ENCODE measurements at places on chromosomes 1 and 21.

GRCh38 chr1:113303267-113303666 is 87.0 kb upstream of the MAGI3 start:
- no peak for DNase-seq

DNA sequence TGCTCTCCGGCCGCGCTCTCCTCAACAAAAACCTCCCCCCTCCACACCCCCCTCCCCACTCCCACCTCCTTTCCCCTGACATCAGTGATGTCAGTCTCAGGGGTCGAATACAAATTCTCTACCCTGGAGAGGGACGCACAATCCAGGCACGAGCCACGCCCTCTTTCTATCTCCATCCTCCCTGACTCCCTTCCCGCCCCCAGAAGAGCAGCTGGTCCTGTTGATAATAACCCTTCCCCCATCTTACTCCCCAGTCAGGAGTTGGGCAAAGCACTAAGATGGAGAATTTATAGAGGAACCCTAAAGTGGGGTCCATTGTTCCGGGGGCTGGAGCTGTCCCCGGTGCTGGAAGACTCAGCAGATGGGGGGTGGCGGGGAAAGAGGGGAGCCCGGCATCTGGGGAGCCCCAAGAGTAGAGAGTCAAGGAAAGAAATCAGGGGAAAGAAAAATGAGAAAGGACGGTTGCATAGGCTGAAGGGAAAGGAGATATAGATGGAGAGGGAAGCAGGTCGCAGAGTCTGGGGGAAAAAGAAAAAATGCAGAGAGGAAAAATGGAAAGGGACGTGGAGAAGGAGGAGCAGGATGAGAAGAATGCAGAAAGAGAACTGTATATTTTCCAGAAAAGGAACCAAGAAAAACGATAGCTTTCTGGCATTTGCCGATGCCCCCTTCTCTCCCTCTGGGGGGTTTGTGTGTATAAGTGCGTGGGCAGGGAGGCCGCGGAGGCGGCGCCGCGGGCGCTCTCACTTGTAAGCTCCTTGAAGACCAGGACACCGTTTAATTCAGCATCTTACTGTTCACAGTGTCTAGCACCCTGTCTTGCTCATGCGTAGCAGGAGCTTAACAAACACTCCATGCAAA is at the start of gene CELF3:
CELF3 (minus strand) TSS at position 33 of the 861 bp plus-strand sequence. CDS start 783 bp downstream, outside the sequence.
- no peak for DNase-seq

GRCh38 chr1:154877370-154877974 is 7.4 kb upstream of the KCNN3 start:
- no peak for DNase-seq

DNA sequence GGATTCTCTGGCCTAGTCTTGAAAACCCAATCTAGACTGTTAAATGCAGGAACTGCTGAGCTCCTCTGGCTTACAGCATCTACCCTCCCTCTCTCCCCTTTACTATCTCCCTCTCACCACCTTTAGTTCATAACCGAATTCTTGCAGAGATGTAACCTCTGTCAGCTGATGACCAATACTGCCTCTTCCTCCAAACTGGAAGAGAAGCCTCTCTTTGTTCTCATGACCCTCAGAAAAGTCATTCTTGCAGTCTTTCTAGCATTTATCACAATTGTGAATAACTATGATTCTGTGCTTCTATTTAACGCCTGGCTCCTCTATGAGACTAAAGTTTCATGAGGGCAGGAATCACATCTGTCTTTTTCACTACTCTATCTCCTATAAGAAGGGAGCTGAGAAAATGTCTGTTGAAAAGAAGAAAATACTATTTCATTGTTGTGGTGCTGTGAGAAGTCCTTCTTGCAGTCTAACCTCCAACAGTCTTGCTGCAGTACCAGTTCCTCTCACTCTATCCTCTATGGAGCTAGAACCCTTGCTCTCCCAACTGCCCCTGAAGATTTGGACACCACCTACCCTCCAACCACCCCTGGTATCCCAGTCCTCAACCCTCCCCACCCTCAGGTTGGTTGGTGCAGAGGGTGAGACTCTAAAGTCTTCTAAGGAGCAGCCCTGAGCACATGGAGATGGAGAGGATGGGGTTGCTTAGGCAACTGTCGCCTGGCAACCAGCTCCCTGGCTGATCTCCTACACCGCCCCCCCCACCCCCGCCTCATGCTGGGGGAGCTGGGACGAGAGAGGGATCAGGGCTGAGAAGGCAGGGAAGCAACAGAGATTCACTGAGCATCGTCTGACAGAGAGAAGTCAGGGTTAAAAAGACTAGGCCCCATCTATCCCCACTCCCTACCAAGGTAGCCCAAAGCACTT is 13.9 kb downstream of the MEF2D start:
- no peak for DNase-seq

GRCh38 chr1:232334246-232334645 is 295.7 kb downstream of the SIPA1L2 start:
- DNase-seq: no peak

GRCh38 chr1:10378081-10378841 is 20.6 kb upstream of the PGD start:
- DNase-seq: peak; percentile 68

DNA sequence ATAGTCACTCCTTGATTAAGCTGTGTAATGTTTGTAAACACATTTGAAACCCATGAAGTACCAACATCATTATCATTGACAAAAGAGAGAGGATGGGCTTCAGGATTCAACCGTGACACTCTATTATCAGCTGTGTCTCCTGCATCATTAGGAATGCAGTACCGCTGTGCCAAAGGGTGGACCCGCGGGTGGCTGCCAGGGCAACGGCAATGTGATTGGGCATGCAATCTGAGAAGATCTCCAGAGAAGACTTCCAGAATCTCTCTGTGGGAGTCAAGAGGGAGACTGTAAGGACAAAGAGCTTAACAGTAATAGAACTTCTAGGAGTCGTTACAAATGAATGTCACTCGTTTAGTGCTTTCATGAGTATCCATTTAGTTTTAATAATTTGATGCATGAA is 97.9 kb downstream of the USH2A start:
- no peak for DNase-seq

GRCh38 chr1:7045897-7046296 is 260.6 kb downstream of the CAMTA1 start:
- DNase-seq: no peak

- DNase-seq: no peak
Observed at GRCh38 chr1:3639397-3639911, 10.4 kb downstream of the WRAP73 start.

DNA sequence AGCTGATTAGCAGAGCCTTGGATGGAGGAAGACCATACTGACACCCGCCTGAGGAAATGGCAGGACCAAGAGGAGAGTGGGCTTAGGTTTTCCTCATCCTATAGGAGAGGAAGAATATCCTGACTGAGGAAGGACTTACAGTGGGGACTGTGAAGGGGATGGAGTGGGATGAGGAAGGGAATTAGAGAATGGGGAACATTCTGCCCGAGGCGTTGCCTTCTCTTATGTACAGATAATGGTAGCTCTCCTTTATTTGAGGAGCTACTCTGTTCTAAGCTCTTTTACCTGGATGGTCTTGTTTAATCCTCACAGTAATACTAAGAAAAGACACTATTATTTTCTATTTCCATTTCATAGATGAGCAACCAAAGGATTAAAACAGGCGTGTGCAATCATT is 56.0 kb downstream of the OLFML3 start:
- no peak for DNase-seq

GRCh38 chr21:41068496-41068895 is 99.5 kb upstream of the BACE2 start:
- DNase-seq: no peak

Measured in HS-5 (cell line).